ENCODE measurements at places on chromosomes 11 and 22. TPM values are rescaled to one million over a fixed set of nuclear protein-coding genes. Genes with fewer than 3 reads are reported as not detected.

The ELMOD1 gene
- 0.15 TPM for total RNA-seq

GRCh38 chr11:1744137-1744886 lies 6.1 kb downstream of the IFITM10 start:
- no peak for DNase-seq

The TMEM191C gene
- total RNA-seq, result 0.42 TPM

GRCh38 chr11:102518296-102519094 lies 12.1 kb downstream of the MMP7 start:
- DNase-seq, result peak; percentile 31

The SLC22A12 gene
- not detected for total RNA-seq

The CD3G gene
- total RNA-seq, result not detected

- no peak for DNase-seq
Observed at GRCh38 chr11:67364783-67365722, 8.3 kb downstream of the CLCF1 start.

GRCh38 chr11:122317305-122317704 lies 201.3 kb upstream of the BLID start:
- DNase-seq, result no peak

- DNase-seq, result no peak
Observed at GRCh38 chr11:68509066-68509465, 48.5 kb downstream of the PPP6R3 start.

- no peak for DNase-seq
Observed at GRCh38 chr11:10606536-10607208, 38.2 kb upstream of the LYVE1 start.

GRCh38 chr22:36373258-36373579 lies 14.5 kb downstream of the MYH9 start:
- peak; percentile 57 for DNase-seq

DNA sequence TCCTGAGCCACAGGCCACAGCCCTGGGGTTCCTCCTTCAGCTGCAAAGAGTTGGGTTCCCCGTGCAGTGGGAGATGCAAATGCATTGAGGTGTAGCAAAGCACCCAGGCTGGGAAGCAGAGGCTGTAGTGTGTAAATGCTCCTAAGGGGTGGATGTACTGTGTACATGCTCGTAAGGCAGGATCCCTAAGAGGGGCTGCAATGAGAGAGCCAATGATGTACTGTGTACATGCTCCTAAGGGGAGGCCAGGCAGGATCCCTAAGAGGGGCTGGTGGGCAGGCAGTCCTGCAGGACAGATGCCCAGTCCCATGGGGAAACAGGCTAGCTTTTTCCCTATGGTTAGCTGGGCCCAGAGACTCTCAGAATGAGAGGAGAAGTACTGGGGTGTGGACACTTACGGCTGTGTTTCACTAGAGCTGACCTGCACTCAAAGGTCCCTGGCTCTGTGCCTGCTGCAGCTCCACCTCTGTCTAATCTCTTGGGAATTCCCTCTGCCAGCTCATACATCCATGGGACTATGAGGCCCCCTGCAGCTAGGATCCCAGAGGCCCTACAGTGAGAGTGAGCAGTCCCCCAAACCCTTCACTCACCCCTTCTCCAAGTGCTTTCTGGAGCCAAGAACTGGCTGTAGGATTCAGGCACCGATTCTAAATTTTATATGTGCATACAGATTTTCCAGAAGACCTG lies 261.9 kb upstream of the LUZP2 start:
- DNase-seq, result no peak

The OR8D1 gene
- total RNA-seq, result not detected

The MAPK8IP2 gene
- 3.4 TPM for total RNA-seq

DNA sequence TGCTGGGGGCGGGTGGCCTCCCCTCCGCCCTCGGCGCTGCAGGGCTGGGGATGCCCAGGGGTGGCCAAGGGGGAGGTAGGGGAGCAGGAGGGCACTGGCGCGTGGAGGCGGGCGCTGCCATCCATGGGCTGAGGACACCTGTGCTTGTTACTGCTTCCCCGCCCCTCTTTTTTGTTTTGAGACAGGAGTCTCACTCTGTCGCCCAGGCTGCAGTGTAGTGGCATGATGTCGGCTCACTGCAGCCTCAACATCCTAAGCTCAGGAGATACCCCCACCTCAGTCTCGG lies 683 bp upstream of the FADS3 start:
- no peak for DNase-seq

The ABCG4 gene
- total RNA-seq, result 0.31 TPM

The MMP13 gene
- total RNA-seq, result not detected

The YDJC gene
- 53.0 TPM for total RNA-seq

GRCh38 chr11:118618991-118619375 lies 11.6 kb downstream of the PHLDB1 start:
- no peak for DNase-seq

The NXPE2 gene
- total RNA-seq, result not detected

DNA sequence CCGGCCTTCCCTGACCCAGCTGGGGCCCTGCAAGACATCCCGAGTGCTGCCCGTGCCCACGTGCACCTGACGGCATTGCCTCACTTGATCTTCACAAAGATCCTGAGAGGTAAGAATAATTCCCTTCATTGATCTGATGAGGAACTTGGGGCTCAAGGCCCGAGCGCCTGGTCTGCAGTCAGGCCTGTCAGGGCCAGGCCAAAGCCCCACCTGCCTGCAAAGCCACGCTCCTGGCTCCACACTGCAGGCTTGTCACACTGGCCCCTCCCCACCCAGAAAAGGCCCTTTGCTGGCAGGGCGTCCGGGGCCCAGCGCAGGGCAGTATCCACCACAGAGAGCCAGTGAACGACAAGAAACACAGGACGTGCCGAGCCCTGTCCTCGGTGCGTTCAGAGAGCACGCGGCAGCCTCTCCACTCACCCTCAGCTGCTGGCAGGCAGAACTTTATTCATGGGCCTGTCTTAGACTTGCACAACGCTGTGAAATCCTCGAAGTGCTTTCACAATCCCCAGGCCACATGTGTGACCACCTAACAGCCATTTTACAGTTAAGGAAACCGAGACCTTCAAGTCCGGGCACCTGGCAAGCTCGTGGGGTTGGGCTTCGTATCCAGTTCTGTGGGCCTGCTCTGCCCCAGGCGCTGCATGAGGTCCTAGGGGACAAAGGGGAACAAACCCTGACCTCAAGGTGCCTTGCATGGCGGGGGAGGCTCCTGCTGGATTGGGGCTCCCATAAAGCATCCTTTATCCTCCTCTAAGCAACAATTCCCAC lies 14.8 kb downstream of the KIAA0930 start:
- peak; percentile 54 for DNase-seq

GRCh38 chr22:46587061-46587460 lies 33.1 kb upstream of the GRAMD4 start:
- DNase-seq, result no peak

The NEFH gene
- 2.0 TPM for total RNA-seq

- DNase-seq, result no peak
Observed at GRCh38 chr11:65357856-65358356, 3.4 kb downstream of the TIGD3 start.

GRCh38 chr11:71465054-71465453 lies 12.1 kb downstream of the NADSYN1 start:
- DNase-seq, result no peak

The RIC8A gene
- 125 TPM for total RNA-seq

DNA sequence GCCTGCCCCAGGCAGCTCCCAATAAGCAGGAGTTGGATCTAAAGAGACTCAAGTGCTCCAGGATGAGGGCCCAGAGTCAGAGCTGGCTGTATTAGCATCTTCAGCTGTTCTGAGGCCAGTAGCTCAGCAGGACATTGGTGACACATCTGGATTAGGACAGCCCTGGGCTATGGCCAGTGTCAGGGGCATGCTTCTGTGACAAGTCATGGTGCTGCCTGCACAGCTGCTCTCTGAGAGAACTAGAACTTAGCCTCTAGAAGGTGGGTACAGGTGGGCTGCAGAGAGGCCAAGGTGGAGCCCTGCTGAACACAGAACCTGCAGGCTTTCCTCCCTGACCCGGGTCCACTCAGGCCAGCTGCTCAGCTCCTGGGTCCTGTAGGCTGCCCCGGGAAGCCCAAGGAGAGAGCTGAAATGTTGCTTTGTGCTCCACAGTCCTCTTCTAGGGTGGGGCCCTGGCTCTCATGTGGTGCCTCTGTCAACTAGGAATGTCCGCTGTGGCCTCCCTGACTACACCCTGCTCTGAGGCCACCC lies 426.9 kb downstream of the SOX6 start:
- DNase-seq, result no peak

GRCh38 chr11:69416762-69417698 lies 64.4 kb upstream of the LINC01488 start:
- peak; percentile 66 for DNase-seq
